ENCODE measurements at places on chromosomes 2 and 18.

DNA sequence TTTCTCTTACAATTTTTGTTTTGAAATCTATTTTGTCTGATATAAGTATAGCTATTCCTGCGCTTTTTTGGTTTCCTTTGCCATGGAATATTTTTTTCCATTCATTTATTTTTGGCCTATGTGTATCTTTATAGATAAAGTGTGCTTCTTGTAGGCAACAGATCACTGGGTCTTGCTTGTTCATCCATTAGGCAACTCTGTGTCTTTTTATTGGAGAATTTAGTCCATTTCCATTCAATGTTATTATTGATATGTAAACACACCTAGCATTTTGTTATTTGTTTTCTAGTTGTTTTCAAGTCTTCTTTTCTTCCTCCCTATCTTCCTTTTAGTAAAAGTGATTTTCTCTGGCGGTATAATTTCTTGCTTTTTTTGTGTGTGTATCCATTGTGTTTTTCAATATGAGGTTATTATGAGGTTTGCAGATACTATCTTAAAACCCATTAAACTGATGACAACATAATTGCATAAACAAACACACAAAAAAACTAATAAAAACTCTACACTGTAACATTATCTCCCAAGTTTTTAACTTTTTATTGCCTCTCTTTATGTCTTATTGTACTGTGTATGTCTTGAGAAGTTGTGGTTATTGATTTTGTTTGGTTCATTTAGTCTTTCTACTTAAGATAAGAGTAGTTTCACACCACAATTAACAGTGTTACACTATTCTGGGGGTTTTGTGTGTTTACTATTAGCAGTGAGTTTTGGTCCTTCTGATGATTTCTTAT is 71.6 kb downstream of the ANKRD62 start:
- DNase-seq = no peak

- no peak for DNase-seq
These were observed 552.3 kb downstream of the ERBB4 start for GRCh38 chr2:211986313-211986712.

DNA sequence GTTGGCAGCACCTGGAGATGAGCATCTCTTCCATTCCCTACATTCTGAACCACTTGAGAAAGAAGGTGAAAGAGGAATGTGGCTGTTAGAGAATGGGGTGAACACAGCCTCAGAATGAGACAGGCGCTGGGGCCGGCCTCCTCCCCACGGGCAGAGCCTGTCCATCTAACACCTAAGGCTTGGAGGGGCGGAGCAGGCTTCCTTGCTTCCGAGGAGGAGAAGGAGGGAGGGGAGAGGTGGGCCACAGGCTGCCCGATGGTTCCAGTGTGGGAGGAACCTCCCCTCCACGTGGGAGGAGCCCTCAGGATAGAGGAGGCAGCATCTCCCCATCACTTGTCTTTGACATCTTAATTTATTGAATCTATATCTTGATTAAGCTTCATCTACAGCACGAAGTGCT is 68.6 kb downstream of the CIB4 start:
- DNase-seq = no peak

DNA sequence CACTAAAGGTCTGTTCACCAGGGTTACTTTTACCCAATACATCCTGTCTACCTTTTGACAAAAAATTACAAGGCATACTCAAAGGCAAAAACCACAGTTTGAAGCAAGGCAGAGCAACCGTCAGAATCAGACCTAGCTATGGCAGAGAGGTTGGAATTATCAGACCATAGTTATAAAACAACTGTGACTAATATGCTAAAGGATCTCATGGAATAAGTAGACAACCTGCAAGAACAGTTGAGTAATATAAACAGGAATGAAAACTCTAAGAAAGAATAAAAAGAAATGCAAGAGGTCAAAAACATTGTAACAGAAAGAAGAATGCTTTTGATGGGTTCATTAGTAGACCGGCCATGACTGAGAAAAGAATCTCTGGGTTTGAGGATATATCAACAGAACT is 318.8 kb upstream of the KCNH7 start:
- DNase-seq = no peak

GRCh38 chr2:2183176-2183575 is 147.9 kb downstream of the MYT1L start:
- DNase-seq = no peak
